ENCODE measurements at places on chromosomes 4 and X.

DNA sequence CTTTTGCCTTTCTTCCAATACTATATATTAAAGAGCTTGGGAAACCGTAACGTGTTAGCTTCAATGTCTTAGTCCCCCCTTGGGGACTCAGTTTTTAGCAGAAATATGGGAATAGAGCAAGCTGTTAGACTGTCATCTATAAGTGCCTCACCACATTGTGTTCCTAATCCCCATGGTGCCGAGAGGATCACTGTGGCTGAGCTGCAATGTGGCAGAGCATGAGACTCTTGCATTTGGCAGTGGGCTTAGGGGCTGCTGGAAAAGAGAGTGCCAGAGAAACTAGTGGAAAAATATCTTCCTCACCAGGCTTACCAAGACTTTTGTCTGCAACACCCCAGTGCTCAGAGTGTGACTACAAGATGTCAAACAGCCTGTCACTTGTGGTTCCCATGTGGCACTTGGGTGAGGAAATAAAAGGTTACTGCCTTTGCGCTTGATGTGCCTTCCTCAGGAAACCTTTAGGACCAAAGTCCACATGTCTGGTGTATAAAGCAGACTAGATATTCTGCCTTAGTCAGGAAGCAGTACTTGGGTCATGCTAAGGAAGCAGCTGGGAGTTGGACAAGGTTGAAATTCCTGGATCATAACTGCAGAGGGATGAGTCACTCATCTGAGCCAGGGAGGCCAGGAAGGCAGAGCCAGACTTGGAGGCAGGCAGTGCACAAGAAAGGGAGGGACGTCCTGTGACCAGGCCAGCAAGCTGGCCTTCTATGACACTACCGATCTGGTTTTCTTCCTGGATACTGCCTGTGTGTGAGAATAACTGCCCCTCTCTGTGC lies 9.7 kb upstream of the MAGEA4 start:
- DNase-seq = no peak

DNA sequence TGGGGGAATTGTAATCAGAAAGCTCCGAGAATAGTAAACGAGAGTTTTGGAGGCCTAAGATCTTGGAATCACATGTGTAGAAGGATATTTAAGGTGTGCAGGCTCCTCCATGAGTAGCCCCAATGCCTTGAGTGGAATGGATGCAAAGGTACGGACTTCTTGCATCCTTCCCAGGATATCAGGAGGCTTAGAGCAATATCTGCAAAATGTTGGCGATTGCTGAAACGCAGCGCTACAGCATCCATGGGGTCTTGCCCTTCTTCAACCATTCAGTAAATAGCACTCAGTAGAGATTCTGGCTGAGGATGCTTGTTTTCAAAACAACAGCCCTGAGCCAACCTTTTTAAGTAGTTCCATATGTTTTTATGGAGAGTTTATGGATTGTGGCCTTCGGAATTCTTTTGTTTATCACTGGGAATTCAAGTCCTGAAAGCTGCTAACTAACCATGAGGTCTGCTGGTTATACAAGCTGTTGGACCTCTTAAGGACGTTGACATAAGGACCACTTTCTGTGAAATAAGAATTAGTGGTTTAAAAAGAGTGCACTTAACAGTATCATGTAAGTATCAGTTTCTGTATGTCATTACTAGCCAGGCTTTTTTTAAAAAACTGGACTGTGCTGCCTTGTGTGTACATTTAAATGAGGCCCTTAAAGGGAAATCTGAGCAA lies 228.8 kb upstream of the PGRMC2 start:
- DNase-seq = no peak

- DNase-seq = no peak
Observed at GRCh38 chrX:8179656-8180055, 8.6 kb upstream of the VCX2 start.

- DNase-seq = no peak
Observed at GRCh38 chrX:135347381-135348016, 38.2 kb downstream of the ETDC start.

DNA sequence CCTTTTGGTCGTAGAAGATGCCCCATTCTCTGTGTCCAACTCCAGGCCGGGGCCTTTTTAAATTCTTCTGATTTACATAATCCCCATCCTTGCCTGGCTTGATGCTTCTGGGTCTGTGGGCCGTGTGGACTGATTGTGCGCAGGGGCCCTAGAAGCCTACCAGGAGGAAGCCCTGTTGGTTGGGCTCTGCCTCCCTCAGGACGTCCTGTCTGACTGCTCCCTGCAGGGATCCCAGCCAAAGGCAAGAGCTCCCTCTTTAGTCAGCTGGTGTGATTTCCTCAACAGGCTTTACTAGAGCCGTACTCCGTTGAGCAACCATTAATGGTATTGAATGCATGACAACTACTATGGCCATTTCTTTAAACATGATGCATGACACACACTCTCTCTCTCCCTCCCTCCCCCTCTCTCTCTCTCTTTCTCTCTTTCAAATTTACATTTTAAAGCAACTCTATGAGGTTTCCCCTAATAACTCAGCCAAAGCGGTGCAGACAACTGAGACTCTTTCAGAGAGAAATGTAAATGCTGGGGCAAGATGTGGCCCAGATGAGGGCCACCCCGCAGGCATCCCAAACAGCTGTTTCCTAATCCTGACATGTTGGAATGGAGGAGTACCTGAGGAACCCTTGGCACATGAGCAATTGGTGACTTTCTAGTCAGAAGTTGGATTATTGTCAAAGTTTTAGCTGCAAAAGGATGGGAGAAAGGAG lies 117.3 kb downstream of the DRD5 start:
- DNase-seq = no peak

- DNase-seq = no peak
Observed at GRCh38 chr4:52838729-52839586, 23.2 kb upstream of the RASL11B start.

- DNase-seq = no peak
Observed at GRCh38 chr4:81919810-81920209, 448.1 kb upstream of the RASGEF1B start.

DNA sequence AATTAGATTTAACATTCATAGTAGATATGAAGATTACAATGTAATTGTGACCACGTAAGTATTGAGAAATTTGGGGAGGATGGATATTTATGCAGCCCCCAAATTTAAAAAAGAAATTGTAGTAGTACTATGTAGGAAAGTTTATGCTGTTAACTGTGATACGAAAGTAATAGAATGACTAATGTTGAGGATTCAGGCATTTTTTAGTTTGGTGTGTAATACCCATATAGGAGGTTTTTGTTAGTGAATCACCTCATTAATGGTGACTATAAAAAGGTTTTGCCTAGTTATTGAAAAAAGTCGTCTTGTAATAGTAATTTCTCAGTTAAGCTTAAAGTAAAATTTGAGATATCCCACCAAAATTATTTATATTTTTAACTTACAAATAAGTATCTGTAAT lies 67.2 kb downstream of the SMARCAD1 start:
- DNase-seq = no peak

DNA sequence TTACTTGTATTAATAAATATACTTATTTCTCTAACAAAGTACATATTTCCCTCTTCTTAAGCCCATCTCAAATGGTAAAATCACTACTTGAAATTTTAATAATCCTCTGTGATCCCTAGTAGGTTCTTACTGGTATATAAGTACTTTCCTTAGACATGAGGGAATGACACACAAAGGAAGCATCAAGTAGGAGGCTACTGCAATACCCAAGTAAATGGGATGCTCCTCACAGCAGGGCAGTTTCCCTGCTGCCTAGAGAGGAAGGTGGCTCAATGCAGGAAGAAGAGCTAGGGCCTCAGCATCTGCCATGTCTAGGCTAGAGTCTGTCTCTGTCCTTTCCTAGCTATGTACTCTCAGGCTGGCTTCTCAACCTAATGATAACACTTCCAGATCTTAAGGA lies 122.1 kb upstream of the DIPK2B start:
- no peak for DNase-seq

DNA sequence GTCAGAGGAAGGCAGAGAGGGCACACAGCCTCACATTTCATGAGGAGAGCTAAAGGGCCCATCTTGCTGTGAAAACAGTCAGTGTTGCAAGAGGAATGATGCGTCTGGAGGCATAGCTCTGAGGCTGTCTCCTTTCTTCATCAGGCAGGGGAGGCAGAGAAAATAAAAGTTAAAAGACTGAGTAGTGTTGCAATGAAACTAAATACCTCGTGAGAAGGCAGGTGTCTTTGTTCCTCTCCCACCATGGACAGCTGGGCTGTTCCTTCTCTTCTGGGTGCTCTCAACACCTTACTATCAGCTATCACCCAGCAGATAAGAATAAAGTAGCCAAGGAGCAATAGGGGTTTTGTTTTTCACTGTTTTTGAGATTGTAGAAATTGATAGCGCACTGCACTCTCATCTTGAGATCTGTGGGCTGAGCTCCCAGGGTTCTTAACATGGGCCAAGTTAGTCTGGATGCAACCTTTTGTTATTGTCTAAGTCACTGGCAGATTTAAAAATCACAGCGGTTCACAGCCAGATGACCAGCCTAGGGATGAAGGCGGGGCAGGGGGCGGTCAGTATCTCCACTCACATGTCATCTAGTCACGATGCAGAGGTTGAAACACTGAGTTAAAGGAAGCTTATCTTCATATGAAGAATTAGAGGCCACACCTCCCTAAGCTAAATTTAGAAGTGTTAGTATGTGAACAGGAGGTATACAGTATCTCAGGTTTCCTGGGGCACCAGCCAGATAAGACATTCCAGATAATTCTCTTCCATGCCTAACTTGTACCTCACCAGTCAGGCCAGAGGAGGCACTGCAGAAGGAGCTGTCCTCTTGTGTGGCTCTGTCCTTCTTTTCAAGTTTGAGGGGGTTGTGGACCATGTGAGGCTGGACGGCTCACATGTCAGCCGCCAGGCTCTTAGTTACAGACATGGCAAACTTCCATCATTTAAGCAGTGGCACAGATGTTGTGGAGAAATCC lies 36.9 kb downstream of the PARM1 start:
- no peak for DNase-seq

- DNase-seq = no peak
Observed at GRCh38 chrX:46626566-46626965, 53.0 kb downstream of the CHST7 start.

DNA sequence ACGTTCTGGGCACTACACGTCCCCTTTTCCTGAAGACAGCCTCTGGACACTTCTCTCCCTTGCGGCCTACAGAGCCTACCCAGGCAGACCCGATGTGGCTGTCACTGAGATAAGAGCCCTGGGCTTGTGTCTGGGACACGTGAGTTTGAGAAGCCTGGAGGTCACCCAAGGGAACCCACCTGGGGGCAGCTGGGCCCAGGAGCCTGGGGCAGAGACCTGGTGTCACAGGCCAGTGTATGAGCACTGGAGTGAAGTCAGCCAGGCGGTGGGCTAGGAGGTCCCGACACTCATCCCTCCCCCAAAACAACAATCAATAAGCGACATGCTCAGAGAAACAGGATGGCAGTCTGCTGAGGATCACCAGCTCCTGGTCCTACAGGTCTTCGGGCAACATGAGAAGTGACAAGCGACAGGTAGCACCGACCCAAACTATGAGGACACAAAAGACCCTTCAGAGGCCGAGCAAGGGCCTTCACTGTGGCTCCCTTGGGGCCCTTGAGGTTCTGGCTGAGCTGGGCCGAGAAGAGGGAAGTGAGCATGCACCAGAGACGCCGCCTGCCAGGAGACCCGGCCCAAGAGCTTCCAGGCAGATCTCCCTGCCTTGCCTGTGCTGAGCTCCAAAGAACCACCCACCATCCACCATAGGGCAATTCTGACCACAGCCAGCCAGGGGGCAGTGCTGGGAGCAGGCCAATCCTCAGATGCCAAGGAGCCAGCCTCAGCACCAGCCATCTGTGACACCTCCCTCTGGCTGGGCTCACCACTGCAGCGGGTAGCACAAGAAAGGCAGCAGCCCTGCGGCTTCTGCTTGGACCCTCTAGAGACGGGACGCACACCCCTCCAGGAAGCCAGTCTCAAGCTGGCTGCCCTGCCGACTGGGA lies 11.0 kb upstream of the DUSP9 start:
- DNase-seq = no peak
